ENCODE measurements at places on chromosomes 1 and 21.

DNA sequence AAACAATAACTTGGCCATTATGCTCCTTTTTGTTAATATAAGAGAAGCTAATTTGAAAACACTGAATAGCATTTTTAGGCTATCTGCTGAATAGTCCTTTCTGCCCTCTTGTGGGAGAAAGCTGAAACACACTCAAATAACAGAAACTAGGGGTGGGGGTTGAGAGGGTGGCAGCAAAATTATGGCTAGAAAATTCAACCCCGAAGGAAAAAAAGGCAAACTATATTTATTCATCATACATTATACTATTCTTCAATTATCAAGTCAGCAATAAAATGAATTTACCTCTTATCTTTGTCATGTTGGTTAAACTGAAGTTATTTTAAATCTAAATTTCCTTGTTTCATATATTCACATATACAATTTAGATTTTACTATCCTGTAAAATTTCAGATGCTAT, 255.9 kb downstream of the FAF1 start:
- DNase-seq: peak; percentile 26

GRCh38 chr1:113677250-113678158, 81.8 kb downstream of the PHTF1 start:
- DNase-seq: peak; percentile 72

DNA sequence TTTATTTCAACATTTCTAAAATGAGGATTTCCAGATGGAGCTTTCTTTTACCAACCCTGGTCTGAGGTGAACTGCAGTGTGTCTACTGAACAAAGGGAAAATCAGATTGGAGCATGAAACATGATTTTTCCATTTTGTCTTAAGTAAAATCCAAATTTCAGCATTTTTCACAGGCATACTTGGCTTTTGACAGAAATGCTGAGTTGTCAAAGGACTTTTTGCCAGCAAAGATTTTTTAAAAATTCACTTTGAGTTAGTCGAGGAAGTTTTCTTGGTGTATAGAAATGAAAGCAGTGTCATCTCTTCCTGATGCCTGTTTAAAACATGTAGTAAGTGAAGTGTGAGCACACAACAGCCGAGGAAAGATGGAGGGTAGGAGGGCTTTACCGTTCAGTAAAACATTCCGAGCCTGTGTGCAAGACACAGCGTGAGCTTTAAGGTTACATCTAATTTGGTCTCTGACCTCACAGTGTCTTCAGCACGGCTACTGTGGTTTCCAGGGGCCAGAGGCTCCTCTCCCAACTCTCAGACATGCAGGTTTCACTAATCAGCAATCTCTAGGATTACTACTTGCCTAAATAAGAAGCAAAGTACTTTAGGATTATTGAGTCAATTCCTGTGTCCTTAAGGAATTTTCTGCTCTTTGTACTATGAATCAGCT, 45.9 kb downstream of the SAMD13 start:
- no peak for DNase-seq

- DNase-seq: no peak
These were observed 98.4 kb downstream of the MAGI3 start for GRCh38 chr1:113488576-113489177.

- DNase-seq: peak; percentile 67
These were observed at the start of gene GBP2 for GRCh38 chr1:89125913-89126580. TSS of gene GBP2 (minus strand) at chr1:89126114. CDS start at chr1:89121966, 4,148 bp downstream.

GRCh38 chr1:47332779-47333577, 612 bp upstream of the CMPK1 start:
- no peak for DNase-seq

DNA sequence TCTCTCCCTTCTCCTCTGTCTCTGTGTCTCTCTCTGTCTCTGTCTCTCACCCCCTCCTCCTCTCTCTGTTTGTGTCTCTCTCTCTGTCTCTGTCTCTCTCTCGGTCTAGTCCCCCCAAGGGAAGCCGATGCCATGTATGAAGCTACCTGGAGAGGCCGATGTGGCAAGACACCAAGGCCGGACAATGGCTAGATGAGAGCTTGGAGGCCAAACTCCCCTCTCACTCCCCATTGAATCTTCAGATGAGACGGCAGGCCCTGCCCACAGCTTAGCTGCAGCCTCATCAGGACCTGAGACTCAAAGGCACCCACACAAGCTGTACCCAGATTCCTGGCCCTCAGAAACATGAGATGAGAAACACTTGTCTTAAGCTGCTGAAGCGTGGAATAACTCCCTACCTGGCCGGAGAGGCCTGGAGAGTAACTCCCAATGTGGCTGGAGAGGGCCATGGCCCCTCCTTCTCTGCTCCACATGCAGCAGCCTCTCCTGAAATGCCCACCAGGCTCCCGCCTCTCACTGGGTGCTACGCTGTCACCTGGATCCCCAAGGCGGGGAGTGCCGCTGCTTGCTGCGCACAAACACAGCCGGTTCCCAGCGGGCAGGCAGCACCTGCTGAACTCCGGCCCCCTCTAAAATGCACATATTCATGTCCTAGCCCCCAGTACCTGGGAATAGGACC, 7.8 kb upstream of the ACTRT2 start:
- no peak for DNase-seq

- DNase-seq: no peak
These were observed 27.1 kb upstream of the C1orf105 start for GRCh38 chr1:172393354-172393753.

- DNase-seq: no peak
These were observed 10.8 kb downstream of the PIGP start for GRCh38 chr21:37061926-37062592.

GRCh38 chr1:100891380-100891779, 3.3 kb downstream of the EXTL2 start:
- no peak for DNase-seq

DNA sequence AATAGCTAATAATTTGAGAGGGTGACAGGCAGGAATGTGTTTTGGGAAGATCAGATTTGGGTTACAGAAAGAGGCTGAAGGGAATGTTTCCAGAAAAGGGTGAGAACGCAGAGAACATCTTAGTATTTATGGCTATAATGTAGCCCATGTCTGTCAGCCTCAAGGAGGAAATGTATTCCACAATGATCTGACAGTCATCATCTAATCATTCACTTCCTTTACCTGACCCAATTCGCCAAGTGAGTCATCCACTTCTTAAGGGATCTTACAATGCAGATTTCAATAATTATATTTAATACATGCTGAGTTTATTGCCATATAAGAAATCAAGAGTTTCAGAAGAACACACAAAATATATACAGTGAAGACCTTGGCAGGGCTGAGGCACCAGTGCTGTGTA, 10.8 kb downstream of the TRIM45 start:
- no peak for DNase-seq

- no peak for DNase-seq
These were observed 95.9 kb upstream of the CCDC190 start for GRCh38 chr1:162956922-162957321.

DNA sequence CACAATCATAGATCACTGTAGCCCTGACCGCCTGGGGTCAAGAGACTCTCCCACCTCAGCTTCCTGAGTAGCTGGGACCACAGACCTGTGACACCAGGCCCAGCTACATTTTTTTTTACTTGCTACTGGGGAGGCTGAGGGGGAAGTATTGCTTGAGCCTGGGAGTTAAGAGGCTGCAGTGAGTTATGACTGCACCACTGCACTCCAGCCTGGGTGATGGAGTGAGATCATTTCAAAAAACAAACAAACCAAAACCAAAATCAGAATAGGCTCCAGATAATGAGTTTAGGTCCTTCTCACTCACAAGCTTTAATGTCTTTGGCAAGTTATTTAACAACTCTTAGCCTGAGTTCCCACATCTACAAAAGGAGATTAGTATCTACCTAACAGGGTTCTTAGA, 22.8 kb downstream of the WDR26 start:
- DNase-seq: no peak

DNA sequence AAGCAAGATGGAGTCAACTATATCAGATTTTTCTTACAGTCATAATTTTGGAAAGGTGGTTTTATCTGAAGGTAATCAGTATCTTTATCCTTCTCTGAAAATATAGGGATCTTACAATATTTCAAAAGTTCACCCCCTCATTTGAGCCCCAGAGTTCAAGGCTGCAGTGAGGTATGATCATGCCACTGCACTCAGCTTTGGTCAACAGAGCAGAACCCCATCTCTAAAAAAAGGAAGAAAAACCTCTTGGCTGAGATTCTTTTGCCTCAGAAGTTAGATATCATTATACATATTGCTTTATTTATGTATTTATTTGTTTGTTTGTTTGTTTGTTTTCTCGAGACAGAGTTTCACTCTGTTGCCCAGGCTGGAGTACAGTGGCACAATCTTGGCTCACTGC, 11.5 kb upstream of the RBBP5 start:
- DNase-seq: no peak

DNA sequence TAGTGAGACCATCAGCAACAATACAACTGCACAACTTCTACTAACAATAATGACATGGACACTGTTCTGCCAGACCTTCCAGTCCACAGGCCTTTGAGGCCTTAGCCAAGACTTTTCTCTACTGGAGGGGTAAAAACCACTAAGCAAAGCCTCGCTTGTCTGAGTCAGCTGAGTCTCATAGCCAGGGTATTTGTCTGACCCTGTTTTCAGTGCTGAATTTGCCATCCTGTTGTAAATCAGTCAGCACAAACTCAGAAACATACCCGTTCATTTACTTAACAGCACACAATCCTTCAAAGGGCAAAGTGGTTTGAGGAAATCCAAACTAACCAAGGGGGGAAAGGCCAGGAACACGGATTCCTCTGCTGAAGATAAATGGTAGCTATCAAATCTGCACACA, 537.8 kb downstream of the SMYD3 start:
- no peak for DNase-seq

DNA sequence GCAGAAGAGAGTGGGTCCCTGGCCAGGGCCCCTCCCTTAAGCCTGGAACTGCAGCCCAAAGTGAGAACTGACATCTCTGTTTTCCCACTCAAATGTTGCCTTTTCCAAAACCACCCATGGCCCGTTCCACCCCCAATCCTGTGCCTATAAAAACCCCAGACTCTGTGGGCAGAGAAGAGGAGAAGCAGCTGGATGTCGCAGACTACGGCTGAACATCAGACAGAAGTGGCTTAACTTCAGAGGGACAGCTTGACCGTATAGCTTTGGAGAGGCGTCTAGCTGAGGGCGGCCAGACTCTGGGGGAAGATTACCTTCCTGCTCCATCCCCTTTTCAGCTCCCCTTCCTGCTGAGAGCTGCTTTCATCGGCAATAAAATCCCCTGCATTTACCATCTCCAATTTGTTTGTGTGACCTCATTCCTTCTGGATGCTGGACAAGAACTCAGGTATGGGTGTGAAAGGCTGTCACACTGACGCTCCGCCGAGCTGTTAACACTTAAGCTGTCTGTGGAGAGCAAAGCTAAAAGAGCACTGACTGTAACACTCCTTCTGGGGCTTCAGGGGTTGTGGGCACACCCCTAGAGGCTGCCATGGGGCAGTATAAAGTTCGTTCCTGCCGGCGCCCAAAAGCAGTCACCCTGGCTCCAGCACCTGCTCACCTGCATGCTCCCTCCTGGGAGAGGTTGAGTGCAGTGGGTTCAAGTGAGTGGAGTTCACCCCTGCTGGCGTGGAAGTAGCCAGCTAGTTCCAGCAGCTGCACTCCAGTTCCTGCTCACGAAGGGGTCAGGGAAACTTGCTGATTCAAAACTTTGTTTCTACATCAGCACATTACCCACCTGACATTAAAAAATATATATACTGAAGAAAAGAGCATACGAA, 19.6 kb upstream of the ERO1B start:
- no peak for DNase-seq

DNA sequence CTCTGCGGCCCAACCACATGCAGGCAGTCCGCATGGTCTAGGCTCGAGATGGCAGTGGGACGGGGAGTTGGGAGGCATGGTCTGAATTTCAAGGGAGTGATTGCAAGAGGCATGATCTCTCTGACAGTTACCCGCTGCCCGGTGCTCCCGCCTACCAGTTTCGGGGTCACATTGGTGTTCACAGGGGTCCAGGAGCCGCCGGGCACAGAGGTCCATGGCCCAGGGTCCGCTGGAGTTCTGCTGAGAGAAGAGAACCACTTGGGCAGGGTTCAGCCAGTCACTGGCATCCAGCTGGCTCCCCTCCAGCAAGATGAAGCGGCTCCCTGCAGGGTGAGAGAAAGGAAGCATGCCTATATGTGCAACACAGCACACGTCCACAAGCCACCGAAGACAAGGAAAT, 141.3 kb downstream of the ASTN1 start:
- DNase-seq: no peak

DNA sequence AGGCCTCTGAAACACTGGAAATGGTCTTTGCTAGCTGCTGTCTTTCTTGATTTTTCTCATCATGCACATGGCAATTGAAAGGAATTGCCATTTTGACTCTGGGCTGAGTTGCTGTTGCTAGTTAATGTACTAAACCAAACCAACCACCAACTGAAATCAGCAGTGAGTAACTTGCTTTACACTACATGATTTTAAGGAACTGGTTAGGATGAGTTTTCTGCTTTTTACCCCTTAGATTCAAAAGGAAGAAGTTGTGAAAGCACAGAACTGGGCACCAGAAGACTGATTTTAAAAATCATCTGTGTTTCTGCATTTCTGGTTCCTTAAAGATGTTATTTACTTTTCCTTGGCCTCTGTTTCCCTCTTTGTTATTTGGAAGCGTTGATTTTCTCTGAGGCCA, 361.9 kb downstream of the HLX start:
- no peak for DNase-seq
